Activated naive CD4-positive, alpha-beta T cell (primary cell): ENCODE measurements at places on chromosomes 1 and 21.

DNA sequence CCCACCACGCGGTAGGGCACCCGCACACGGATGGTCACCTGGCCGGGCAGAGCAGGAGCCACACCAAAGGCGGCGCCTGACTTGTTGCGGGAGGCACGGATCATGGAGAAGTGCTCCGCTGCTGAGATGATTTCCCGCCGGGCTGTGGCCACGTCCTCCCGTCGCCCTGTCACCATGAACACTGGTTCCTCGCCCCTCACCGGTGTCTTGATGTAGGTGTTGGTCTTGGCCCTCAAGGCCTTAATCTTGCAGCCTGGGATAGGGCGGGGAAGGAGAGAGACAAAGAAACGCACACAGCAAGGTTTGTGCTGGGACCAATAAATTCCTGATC is 4.9 kb downstream of the MEX3A start:
- DNase-seq = no peak

GRCh38 chr21:41598561-41599431 is 90.8 kb upstream of the TMPRSS2 start:
- no peak for DNase-seq

DNA sequence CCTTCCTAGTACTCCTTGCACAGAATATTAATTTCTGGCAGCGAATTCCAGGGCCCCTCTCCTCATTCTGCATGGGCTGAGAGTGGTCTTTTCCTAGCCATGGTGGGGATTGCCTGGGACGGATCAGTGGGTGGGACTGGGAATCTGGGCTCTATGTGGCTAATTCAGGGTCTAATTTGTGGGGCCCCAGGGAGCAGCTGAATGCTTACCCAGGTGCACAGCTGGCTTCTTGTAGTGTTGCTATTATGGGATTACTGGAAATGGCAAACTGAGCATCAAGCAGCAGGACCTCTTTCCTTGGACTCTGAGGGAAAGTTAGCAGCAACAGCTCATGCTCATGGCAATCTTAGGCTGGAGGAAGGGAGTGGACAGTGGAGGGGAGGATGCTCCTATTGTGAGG is 187.1 kb upstream of the CACNA1E start:
- no peak for DNase-seq

- DNase-seq = no peak
Measured at GRCh38 chr21:14866859-14867765, 197.7 kb downstream of the NRIP1 start.

- no peak for DNase-seq
Measured at GRCh38 chr1:94672934-94673333, 131.4 kb upstream of the F3 start.

- DNase-seq = no peak
Measured at GRCh38 chr1:1567891-1568291, 6.8 kb downstream of the SSU72 start.
